ENCODE measurements at places on chromosomes 7 and 10.

- no peak for DNase-seq
Measured at GRCh38 chr7:145845345-145845744, 271.3 kb upstream of the CNTNAP2 start.

DNA sequence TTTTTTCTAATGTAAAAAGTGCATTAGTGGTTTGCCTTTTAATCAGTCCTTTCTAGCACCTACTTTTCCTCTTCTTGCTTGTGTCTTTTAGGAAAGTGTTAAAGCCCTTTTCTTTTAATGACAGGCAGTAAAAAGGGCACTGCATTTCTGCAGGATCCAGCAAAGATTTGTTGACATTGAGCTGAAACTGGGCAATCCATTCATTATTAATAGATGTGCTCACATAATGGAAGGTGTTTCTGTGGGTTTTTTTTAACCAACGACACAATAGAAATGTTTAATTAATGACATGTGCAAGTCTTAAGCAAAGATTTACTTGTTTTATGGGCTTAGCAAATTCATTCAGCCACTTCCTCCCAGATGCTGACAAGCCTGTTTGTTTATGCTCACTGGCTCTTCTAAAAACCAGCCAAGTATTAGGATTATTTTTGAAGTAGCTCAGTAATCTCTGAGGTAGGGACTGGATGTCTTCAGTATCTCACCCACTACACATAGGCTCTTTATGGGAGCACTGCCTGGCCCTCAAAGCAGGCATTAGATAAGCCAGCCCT is 1201.1 kb downstream of the SORCS1 start:
- no peak for DNase-seq

GRCh38 chr7:57216340-57216739 is 84.1 kb upstream of the ZNF479 start:
- no peak for DNase-seq

- DNase-seq: no peak
Measured at GRCh38 chr10:78196964-78197363, 163.3 kb downstream of the RPS24 start.

- DNase-seq: no peak
Measured at GRCh38 chr10:43845121-43845520, 196.4 kb upstream of the ZNF32 start.

- DNase-seq: no peak
Measured at GRCh38 chr7:47038621-47039020, 543.3 kb downstream of the TNS3 start.

GRCh38 chr10:72956001-72956400 is 1.4 kb upstream of the PLA2G12B start:
- no peak for DNase-seq

GRCh38 chr10:102927311-102928010 is 9.4 kb downstream of the CNNM2 start:
- no peak for DNase-seq

DNA sequence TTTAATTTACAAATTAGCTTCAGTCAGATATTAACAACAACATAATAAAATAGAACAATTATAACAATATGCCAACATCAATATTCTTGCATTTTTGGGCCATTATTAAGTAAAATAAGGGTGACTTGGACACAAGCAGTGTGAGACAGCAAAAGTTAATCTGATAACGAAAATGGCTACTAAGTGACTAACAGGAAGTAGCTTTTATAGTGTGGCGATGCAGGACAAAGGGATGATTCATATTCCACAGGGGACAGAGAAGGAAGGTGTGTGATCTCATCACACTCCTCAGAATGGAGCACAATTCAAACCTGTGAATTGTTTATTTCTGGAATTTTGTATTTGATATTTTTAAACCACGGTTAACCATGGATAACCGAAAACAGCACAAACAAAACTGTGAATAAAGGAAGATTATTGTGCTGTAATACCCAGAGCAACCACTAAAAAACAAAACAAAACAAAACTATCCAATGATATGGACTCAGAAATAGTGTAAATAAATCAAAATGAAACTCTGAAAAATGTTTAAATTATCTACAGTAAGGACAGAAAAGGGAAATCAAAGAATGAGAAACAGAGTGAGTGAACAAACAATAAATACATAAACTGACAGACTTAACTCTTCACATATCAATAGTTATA is 66.9 kb upstream of the TFEC start:
- no peak for DNase-seq

GRCh38 chr7:151735186-151735850 is 141.6 kb downstream of the PRKAG2 start:
- DNase-seq: no peak

GRCh38 chr10:103445366-103445765 is 6.8 kb downstream of the CALHM2 start:
- no peak for DNase-seq

All from stimulated activated CD8-positive, alpha-beta memory T cell treated with anti-CD3 and anti-CD28 coated beads, Interleukin-4, amount 100 ng/mL, for 48 hours (primary cell).